ENCODE measurements at places on chromosomes 4 and X.

- no peak for DNase-seq
Observed at GRCh38 chrX:100819534-100819836, 706 bp upstream of the CSTF2 start.

- DNase-seq = no peak
Observed at GRCh38 chr4:77652237-77652897, 46.7 kb downstream of the CXCL13 start.

DNA sequence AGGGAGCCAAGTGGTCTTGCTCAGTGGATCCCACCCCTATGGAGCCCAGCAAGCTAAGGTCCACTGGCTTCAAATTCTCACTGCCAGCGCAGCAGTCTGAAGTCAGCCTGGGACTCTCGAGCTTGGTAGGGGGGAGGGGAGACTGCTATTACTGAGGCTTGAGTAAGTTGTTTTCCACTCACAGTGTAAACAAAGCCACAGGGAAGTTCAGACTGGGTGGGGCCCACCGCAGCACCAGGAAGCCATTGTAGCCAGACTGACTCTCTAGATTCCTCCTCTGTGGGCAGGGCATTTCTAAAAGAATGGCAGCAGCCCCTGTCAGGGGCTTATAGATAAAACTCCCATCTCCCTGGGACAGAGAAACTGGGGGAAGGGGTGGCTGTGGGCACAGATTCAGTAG, 721.0 kb upstream of the NDST4 start:
- no peak for DNase-seq

DNA sequence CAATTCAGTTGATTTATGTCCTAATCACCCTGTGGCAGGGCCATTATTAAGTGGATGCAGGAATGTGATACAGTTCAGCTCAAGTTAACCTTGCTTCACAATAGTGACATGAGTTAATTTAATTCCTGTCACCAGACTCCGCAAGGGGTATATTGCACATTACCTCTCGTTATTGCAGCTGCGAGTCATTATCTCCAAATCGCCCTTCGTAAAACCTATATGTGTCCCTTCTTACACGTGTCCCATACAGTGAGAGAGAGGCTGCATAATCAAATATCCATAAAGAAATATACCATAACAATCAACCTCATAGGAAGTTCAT, 369.9 kb upstream of the ANXA10 start:
- DNase-seq = no peak

DNA sequence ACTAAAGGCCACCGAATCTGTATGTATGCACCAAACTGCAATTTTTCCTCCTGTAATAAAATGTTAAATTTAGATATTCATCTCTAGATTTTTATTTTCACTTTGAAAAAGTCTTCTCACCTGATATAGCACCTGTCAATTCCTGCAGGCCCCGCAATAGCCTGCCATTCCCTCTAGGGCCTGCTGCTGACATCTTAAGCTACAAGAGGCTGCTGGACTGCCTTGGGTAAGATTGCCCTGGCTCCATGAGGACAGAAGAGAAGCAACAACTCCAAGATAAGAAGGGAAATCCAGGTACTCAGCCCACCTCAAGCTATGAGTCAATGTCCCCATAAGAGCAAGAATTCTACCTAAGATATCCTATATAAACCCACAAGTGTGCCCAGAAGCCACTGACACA, 230.2 kb upstream of the AGTR2 start:
- DNase-seq = no peak

DNA sequence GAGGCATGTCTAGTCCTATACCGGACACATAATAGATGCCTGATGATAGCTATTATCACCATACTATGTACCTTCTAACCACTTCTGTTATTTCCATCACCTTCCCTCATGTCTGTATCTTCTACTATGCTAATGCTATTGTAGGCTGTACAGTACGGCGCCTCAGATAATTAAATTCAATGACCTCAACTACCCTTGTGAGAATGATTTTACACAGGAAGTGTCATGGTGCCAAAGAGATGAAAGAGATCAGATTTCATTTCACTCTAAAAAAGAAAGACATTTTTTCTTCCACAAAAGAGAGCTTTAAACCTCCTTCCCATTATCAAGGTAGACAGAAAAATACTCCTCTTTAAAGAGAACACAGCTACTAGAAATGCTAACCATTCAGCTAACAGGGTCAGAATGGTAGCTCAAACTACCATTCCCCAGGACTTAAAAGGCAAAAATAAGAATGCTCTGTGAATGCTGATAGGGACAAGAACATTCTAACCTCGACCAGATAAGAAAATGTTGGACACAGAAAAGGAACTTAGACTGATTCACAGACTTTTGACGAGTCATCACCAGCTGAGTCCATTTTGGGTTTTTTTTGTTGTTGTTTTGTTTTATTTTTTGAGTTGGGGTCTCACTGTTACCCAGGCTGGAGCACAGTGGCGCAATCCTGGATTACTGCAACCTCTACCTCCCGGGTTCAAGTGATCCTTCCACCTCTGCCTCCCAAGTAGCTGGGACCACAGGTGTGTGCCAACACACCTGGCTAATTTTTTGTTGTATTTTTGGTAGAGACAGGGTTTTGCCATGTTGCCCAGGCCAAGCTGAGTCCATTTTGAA, 99.2 kb upstream of the RAPGEF2 start:
- no peak for DNase-seq
